ENCODE measurements at places on chromosomes 2 and 18.

DNA sequence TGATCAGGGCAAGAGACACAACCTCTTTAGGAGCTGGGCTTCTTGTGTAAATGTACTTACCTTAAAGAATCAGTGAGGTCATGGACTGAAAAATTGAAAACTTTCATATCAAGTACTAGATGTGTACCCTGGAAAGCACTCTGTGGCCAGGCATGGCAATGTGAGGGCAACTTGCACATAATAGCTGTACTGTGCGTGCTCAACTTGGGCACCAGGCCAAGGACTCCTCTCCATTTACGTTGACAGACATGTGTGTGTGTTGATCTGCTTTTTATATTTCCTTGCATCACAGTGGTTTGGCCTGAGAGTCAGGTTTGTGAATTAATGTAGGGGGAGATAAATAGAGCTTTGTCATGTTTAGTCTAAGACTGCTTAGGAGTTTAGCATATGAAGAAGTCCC, 669.5 kb upstream of the REG3G start:
- H3K4me3 ChIP-seq: no peak overlapping the region
- H3K4me1 ChIP-seq: no peaks in the 10 kb centered on the region
- no peak for DNase-seq
- H3K27ac ChIP-seq: no peak overlapping the region
- no peaks in the 10 kb centered on the region for H3K27me3 ChIP-seq

DNA sequence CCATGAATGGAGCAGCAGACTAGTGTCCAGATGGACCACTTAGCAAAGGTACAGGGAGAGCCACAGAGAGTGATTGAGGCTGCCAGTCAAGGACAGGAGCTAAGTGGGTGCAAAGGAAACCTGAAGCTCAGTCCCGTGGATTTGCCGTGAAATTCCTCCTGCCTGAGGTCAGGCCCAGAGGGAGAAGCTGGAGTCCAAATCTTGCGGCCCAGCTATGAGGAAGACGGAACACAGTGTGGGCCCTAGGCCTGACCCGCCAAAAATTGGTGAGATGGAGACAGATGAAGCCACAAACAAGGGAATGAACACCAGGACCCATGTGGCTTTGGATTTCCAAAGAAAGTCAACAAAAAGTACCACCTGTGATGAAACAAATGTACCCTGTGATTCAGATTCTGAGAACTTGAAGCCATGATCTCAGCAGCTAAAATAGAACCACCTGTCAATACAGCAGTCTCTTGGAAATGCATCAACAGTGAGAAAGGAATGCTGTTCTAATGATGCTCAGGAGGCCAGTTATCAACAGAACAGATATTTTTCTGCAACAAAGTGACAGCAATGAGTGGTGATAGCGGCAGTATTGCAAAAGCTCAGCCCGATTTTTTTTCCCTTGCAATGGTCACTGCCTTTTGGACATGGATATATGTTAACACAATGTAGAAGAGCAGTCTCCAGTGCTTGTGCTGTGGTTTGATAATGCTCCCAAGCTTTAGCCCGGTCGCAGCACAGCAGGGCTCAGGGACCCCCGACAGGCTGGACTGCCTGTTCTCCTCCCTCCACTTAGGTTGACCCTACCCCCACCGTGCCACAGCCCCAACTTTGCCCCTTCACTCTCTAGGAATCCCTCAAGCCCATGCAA, 10.7 kb downstream of the COL6A3 start:
- no peaks in the 10 kb centered on the region for H3K36me3 ChIP-seq
- peak overlapping the region; percentile 59 for H3K27ac ChIP-seq
- no peak overlapping the region for H3K4me3 ChIP-seq
- no peaks in the 10 kb centered on the region for H3K27me3 ChIP-seq
- H3K4me1 ChIP-seq: peaks cover 10% of the 10 kb centered on the region

DNA sequence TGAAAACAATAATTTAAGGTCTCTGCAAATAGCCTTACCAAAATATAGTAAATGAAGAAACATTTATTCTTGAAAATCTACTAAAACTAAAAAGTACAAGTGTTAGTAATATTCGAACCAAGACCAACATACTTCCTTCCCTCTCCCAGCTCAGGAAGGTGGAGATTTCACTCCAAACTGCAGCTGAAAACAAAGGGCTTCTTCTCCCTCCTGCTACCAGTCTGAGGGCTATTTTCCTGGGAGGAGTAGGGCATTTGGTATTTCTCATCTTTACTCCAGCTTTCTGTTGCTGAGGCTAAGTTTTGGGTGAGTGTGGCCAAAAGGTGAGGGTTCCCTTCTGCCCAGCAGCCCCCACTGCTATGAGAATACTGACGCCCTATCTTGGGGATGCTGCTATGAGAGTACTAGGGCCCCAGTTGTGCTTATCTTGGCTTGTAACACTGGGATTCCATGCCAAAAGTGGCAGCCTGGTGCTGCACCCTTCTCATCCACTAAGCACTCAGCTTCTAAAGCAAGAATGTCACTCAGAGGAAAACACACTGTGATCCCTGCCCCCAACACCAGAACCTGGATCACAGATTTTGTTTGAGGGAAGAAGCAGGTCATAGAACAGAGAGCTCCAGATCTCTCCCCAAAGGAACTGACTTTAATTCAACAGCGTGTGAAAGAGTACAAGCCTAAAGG, 130.7 kb upstream of the KLF7 start:
- no peaks in the 10 kb centered on the region for H3K4me1 ChIP-seq
- no peak overlapping the region for H3K27ac ChIP-seq
- no peak for DNase-seq
- no peaks in the 10 kb centered on the region for H3K36me3 ChIP-seq

GRCh38 chr18:44732599-44732998, 51.9 kb downstream of the SETBP1 start:
- H3K4me1 ChIP-seq: no peaks in the 10 kb centered on the region
- no peaks in the 10 kb centered on the region for H3K36me3 ChIP-seq
- H3K4me3 ChIP-seq: no peak overlapping the region
- DNase-seq: no peak
- no peaks in the 10 kb centered on the region for H3K27me3 ChIP-seq

- no peaks in the 10 kb centered on the region for H3K27me3 ChIP-seq
- no peaks in the 10 kb centered on the region for H3K4me1 ChIP-seq
- no peaks in the 10 kb centered on the region for H3K36me3 ChIP-seq
- no peak overlapping the region for H3K27ac ChIP-seq
- no peak for DNase-seq
- no peak overlapping the region for H3K4me3 ChIP-seq
Observed at GRCh38 chr2:7467782-7468447, 550.7 kb downstream of the RNF144A start.

DNA sequence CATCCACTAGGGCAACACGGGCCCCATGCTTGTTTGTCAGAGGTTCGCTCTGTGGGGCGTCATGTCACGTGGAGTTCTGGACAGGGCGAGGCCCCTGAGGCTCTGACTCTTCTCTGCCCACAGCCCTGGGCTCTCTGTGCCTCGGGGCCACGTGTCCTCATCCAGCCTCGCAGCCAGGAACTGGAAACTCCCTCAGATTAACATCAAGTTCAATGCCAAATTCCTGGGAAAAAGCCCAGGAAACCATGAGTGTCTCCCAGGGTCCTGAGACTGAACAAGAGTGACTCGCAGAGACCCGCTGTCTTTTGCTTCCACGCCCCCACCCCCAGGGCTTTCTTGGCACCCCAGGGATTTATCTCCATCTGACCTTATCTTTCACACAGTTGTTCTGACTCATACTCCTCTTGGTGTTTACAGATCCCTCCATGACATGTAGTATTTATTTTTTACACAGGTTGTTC, 174.0 kb upstream of the PIEZO2 start:
- H3K4me1 ChIP-seq: no peaks in the 10 kb centered on the region
- H3K27ac ChIP-seq: no peak overlapping the region
- no peak for DNase-seq
- H3K36me3 ChIP-seq: no peaks in the 10 kb centered on the region
- H3K4me3 ChIP-seq: no peak overlapping the region
- no peaks in the 10 kb centered on the region for H3K27me3 ChIP-seq
